ENCODE measurements at places on chromosomes 16 and 17. TPM values are rescaled to one million over a fixed set of nuclear protein-coding genes. Genes with fewer than 3 reads are reported as not detected.

The CACNG5 gene
- polyA plus RNA-seq: 1.2 TPM

The CCL5 gene
- not detected for polyA plus RNA-seq

The KIF2B gene
- not detected for polyA plus RNA-seq

The NPIPA8 gene
- not detected for polyA plus RNA-seq
